ENCODE measurements at places on chromosomes 6 and 20. TPM values are rescaled to one million over a fixed set of nuclear protein-coding genes. Genes with fewer than 3 reads are reported as not detected.
A peak's percentile ranks its signal among the peaks of the same experiment; 100 is the strongest.

CNBD2 gene
- total RNA-seq = 3.3 TPM

SFTA2 gene
- not detected for total RNA-seq

GRCh38 chr20:1945660-1946059, 48.2 kb downstream of the PDYN start:
- no peak overlapping the region for H3K27ac ChIP-seq
- H3K27me3 ChIP-seq = no peaks in the 10 kb centered on the region
- no peak overlapping the region for H3K4me3 ChIP-seq

GNMT gene
- total RNA-seq = 0.57 TPM

CTAGE9 gene
- not detected for total RNA-seq

DDO gene
- 1.0 TPM for total RNA-seq

DNA sequence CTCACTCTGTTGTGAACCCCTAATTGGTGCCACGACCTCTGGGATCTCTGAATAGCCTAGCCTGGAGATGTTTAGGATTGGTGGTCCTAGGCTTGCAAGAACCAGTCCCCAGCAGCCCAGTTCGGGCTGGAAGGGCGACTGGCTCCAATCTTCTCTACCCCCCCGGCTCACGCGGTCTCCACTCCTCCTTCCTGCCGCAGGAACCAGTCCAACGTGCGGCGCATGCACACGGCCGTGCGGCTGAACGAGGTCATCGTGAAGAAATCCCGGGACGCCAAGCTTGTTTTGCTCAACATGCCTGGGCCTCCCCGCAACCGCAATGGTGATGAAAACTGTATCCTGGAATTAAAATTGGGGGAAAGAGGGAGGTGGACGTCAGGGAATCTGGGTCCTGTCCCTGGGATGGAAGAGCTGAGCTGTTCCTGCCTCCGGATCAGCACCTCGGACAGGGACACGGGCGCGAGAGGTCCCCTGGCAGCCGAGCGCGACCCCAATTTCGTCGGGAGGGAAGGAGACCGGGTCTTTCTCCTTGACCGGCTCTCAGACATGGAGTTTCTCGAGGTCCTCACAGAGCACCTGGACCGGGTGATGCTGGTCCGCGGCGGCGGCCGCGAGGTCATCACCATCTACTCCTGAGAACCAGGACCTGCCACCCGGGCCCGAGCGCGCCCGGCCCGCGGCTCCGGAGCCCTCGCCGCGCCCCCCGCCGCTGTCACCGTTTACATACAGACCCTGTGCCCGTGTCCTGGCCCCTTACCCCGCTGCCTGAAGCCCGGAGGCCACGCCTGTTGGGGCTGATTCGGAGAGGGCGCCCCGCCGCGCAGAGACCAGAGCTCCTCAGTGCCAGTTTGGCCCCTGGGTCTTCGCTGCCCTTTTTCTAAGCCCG, 28.2 kb downstream of the SLC12A5 start:
- H3K4me3 ChIP-seq = no peak overlapping the region
- no peak overlapping the region for H3K27ac ChIP-seq
- H3K36me3 ChIP-seq = no peaks in the 10 kb centered on the region
- no peaks in the 10 kb centered on the region for H3K27me3 ChIP-seq

- H3K27ac ChIP-seq = no peak overlapping the region
- peaks cover 3% of the 10 kb centered on the region for H3K4me1 ChIP-seq
- no peaks in the 10 kb centered on the region for H3K36me3 ChIP-seq
- no peak for DNase-seq
Observed at GRCh38 chr20:50267041-50267865, 76.6 kb downstream of the CEBPB start.

DNA sequence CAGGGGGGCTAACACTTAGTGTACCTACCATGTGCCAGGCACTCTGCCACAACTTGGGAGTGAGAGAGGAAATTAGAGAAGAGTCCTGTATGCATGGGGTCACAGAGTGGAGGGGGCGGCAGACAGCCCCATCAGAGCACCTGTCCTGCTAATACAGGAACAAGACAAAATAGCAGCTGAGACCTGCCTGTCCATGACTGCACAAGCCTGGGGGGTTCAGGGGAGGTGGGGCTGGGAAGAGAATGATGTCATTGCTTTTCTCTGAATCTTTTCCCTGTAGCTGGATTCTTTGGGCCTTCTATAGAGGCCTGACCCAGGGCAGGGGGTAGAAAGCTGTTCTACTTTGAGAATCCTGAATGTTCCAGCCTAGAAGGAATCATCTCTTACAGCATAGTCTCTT, 37.4 kb downstream of the FOXP4 start:
- no peaks in the 10 kb centered on the region for H3K36me3 ChIP-seq
- H3K4me1 ChIP-seq = no peaks in the 10 kb centered on the region
- no peak overlapping the region for H3K4me3 ChIP-seq
- DNase-seq = no peak
- no peaks in the 10 kb centered on the region for H3K27me3 ChIP-seq
- H3K27ac ChIP-seq = no peak overlapping the region

DNA sequence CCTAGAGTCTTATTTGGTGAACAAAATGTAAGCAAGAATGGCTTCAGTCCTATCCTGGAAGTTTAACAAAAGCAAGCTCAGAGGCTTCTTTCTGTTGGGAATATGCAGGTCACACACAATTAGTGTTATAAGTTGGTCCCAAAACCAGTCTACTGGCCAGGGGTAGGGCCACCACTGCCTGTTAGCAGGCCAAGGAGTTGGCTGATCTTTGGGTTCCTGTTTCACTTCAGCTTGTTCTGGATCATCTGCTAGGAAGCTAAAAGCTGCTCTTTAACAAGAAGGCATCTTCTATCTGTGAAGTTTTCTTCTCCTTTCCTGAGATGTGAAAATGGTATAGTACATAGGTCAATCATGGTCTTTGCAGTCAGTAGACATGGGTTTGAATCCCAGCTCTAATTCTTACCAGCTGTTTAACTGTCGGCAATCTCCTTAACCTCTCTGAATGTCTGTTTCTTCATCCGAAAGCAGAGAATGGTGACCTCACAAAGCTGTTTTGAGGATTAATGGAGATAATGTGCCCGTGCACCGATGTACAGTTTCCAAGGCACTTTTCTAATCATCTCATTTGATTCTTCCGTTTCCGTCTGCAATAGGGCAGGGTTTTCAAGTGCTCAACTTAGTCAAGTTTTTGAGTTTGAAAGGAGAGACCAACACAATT, 271.2 kb upstream of the TAB2 start:
- peaks cover 1% of the 10 kb centered on the region for H3K4me1 ChIP-seq
- H3K36me3 ChIP-seq = no peaks in the 10 kb centered on the region
- H3K4me3 ChIP-seq = no peak overlapping the region
- no peak for DNase-seq
- H3K27me3 ChIP-seq = no peaks in the 10 kb centered on the region

DNA sequence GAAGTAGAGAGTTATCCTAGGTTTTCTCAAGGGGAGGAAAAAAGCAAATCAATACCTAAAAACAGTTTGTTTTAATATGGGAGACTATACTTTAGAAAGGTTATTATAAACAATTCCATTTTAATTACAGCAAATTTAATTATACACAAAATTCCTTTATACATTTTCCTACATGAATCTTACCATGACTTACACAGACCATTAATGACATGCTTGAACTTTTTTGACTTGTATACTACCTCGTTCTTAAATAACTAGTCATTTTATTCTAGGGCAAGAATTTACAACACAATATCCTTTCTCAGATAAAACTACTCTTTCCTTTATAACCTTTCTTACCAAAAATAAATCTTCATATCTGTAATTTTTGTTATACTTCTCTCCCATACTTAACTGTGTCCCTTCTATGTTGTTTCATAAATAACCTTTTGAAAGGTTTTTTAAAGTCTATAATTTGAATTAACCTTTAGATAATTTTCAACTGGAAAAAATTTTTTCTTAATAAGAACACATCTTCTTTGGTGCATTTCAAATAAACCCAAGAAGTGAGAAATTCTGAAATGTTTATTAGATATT, 729.4 kb downstream of the TENT5A start:
- no peak overlapping the region for H3K27ac ChIP-seq
- no peaks in the 10 kb centered on the region for H3K36me3 ChIP-seq
- H3K27me3 ChIP-seq = no peaks in the 10 kb centered on the region
- no peak for DNase-seq

PCK1 gene
- 1.9 TPM for total RNA-seq

DNA sequence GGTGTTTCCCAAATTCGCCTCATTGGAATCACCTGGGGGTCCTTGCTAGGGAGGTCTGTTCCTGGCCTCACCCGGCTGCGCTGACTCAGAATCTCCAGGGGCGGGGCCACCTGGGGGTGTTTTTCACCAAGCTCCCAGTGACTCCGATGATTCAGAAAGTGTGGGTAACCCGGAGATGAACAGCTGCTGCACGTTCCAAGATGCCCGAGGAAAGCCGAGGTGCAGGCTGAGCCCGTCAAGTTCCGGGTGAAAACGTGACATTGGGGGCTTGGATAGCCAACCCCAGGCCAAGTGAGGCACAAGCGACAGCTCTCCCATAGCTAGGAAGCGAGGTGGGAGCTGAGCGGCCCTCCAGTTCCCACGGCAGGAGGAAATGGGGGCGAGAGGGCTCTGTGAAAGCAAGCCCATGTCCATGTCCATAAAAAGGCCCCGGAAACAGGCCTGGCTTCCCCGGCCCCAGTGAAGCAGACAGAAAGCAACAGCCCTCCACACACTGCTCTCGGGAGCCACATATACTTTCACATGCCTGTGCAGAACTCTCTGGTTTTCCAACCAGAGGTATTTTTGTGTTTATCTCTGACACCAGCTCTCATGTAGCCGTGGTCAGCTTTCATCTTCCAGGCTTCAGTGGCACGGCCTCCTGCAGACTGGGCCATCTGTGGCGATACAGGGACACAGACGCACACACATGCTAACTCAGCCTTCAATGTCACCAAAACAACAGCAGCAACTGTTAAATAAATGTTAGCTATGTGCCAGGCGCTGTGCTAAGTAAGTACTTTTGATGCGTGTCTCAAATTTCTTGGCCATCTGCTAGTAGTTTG, 90.7 kb upstream of the CCDC28A start:
- H3K4me3 ChIP-seq = no peak overlapping the region

DNA sequence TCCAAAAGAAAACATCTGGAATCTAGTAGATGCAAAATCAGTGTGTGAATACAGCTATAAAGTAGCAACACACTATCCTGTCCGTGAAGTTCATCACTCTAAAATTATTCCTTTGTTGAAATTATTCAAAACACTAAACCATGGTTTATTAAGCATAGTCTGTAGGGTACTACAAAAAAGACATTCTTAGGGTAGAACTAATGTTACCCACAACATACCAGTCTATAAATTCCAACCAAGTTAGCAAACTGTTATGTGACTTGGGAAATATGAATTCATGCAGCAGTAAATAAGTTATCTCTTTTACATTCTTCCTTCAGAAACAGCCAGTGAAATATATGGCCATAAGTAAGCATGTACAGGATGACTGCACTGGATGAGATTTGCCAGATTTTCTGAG, 580.3 kb upstream of the ADGRB3 start:
- H3K4me3 ChIP-seq = no peak overlapping the region
- H3K27ac ChIP-seq = no peak overlapping the region
- no peaks in the 10 kb centered on the region for H3K27me3 ChIP-seq
- no peaks in the 10 kb centered on the region for H3K4me1 ChIP-seq

GRCh38 chr6:1395941-1396908, 6.8 kb downstream of the FOXF2 start:
- DNase-seq = no peak
- H3K4me1 ChIP-seq = no peaks in the 10 kb centered on the region
- H3K36me3 ChIP-seq = no peaks in the 10 kb centered on the region
- no peak overlapping the region for H3K4me3 ChIP-seq
- no peaks in the 10 kb centered on the region for H3K27me3 ChIP-seq

PRPF6 gene
- total RNA-seq = 73.4 TPM

DNA sequence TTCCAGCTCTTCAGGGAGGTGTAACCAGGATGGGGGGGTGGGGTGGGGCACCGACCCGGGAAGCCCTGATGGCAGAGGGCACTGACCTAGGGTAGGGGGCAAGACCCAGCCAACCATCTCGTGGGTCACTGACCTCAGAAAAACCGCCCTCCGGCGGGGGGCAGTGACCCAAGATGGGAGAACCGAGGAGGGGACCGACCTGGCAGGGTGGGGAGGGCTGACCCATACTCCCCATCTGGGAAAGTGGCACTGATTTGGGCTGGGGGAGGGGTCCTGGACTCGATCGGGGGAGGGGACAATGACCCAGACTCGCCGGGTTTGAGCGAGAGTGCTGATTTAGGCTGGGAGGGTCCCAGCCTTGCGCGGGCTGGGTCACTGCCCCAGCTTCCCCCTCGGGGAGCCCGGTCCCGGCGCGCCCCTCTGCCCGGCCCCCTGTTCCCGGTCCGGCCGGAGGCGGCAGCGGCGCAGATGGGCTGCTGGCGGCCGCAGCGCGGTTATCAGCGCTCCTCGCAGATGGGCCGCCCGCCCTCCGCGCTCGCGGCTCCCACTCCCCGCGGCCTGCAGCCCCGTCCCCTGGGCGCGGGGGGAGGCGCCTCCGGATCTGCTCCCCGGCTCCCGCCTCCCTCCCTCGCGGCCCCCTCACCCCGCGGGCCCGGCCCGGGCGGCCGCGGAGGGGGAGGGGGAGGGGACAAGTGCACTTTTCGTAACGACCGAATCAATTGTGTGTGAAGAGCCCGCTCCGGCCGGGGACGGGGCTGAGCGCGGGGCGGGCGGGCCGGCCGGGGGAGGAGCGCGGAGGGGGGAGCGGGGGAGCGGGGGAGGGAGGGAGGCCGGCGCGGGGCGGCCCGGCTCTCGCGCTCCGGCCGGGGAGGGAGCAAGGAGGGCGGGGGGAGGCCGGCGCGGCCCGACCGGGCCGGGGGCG, 2.2 kb downstream of the NOL4L start:
- peaks cover 6% of the 10 kb centered on the region for H3K4me1 ChIP-seq
- DNase-seq = peak; percentile 26
- no peak overlapping the region for H3K27ac ChIP-seq
- peak overlapping the region; percentile 52 for H3K4me3 ChIP-seq
- no peaks in the 10 kb centered on the region for H3K27me3 ChIP-seq

- no peaks in the 10 kb centered on the region for H3K4me1 ChIP-seq
- no peaks in the 10 kb centered on the region for H3K36me3 ChIP-seq
- no peak overlapping the region for H3K27ac ChIP-seq
Observed at GRCh38 chr6:139544701-139545057, 170.2 kb upstream of the CITED2 start.

DNA sequence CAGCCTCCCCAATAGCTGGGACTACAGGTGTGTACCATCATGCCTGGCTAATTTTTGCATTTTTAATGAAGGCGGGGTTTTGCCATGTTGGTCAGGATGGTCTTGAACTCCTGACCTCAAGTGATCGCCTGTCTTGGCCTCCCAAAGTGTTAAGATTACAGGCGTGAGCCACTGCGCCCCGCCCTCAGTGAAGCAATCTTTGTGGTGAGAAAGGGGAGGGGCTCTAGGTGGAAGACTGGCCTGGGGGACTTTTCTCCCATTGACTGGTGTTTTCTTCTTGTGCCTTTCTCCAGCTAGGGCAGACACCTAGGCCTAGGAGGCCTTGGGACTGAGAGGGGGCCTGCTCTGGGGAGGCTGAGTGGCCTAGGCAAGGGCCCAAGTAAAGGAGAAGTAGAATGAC, 84.1 kb downstream of the DNAAF9 start:
- H3K27ac ChIP-seq = no peak overlapping the region
- peaks cover 2% of the 10 kb centered on the region for H3K4me1 ChIP-seq

HEBP2 gene
- 44.2 TPM for total RNA-seq

DNA sequence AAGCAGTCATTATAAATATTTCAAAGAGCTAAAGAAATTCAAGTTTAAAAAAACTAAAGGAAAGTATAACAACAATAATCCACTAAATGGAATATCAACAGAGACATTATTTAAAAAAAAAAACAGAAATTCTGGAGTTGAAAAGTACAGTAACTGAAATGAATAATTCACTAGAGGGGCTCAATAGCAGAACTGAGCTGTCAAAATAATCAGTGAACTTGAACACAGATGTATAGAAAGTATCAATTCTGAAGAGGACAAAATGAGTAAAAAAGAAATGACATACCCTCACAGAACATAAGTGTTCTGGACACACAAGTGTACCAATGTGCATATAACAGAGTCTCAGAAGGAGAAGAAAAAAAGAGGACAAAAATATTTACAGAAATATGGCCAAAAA, 191.6 kb upstream of the RUNX2 start:
- no peak for DNase-seq
- no peaks in the 10 kb centered on the region for H3K36me3 ChIP-seq
- H3K27ac ChIP-seq = no peak overlapping the region
- H3K27me3 ChIP-seq = no peaks in the 10 kb centered on the region
- H3K4me3 ChIP-seq = no peak overlapping the region

ADGRF5 gene
- 10.6 TPM for total RNA-seq

All from ovary (tissue), 10 donors.